ENCODE measurements at places on chromosomes 4 and X. TPM values are rescaled to one million over a fixed set of nuclear protein-coding genes. Genes with fewer than 3 reads are reported as not detected.

SUPT20HL1 gene
- total RNA-seq = under 0.01 TPM

ASB5 gene
- total RNA-seq = not detected

KLHL13 gene
- 37.9 TPM for total RNA-seq

F11 gene
- total RNA-seq = not detected
